Pulmonary artery endothelial cell (primary cell): ENCODE measurements at places on chromosomes 12 and 14.
A peak's percentile ranks its signal among the peaks of the same experiment; 100 is the strongest.

GRCh38 chr12:65505386-65506121 is 227.1 kb downstream of the MSRB3 start:
- no peak for DNase-seq

GRCh38 chr12:46373301-46374296 is 1.0 kb upstream of the SLC38A2 start:
- DNase-seq, result no peak

DNA sequence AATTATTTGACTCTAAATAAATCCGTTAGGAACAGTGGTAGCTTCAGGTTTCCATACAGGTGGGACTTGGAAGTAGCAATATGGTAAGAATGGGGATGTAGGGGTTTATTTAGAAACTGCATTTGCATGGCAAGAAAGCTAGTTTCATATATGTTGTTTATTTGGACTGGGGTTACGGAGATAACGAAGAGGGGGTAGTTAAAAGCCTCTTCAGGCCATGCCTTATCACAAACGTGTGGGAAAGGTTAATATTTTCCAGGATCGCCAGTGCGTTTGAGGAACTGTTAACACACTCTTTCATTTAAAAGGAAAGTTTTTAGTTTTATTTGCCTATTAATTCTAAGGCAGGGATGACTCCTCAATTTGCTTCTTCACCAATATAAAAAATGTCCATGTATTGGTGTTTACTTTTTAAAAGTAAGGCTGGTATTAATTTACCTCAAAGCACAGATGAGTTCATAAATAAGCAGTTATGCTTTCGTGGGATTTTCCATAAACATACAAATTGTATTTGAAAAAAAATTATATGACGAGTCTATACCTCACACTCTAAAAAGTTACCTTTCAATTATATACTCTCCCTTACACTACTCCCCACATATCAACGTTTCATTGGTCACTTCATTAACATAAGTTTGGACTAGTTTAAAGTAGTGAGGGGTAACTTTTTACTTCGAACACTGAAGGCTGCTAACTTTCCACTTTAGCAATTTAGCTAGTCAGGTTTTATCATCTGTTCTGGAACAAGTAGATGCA is 814 bp downstream of the RAB2B start:
- no peak for DNase-seq

DNA sequence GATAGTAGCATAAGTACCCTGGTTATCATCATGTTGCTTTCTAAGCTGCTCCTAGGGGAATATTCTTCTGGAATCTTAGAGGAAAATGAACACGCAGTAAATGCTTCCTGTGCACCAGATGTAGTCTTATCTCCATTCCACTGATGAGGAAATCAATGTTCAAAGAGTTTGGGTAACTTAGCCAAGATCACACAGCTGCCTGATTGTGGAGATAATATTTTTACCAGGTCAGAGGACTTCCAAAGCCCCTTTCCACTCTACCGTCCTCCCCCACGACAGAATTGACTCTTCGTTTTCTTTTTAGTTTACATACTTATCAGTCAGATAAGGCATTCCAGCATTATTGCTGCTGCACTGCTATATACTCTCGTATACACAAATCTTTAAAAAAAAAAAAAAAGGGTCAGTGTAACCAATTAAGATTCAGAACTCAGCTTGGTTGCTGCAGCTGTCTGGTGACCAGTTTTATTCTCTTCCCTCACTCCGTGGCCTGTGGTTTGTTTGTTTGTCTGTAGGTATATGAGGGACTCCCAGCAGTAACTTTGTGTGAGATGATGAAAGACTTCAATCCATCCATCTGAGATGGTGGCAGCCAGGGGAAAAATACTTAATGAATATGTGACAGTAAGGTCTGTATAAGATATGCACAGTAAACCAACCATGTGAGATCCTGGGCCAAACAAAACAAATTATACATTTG is 110.5 kb downstream of the TGFB3 start:
- DNase-seq, result peak; percentile 75

DNA sequence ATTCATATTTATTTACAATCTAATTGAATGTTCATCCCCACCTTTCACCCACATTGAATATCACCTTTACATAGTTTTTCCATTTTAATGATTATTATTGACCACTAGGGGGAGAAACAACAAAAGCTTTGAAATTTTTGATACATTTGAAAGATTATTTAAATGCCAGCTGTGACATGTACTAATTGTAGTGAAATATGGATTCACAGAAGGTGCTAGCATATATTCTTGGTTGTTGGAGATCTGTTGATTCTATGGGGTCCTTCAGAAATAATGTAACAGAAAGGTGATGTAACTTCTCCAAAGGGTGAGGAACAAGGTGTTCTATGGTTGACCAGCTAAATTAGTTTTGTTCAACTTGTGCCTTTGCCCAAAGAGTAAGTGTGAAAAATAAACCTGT is 22.4 kb upstream of the GPR33 start:
- DNase-seq, result no peak

- DNase-seq, result no peak
Measured at GRCh38 chr14:90687680-90688079, 128.6 kb downstream of the TTC7B start.

GRCh38 chr14:67510836-67511235 is 22.3 kb upstream of the PLEKHH1 start:
- DNase-seq, result no peak

GRCh38 chr14:95635051-95635450 is 51.2 kb upstream of the TCL1B start:
- no peak for DNase-seq

DNA sequence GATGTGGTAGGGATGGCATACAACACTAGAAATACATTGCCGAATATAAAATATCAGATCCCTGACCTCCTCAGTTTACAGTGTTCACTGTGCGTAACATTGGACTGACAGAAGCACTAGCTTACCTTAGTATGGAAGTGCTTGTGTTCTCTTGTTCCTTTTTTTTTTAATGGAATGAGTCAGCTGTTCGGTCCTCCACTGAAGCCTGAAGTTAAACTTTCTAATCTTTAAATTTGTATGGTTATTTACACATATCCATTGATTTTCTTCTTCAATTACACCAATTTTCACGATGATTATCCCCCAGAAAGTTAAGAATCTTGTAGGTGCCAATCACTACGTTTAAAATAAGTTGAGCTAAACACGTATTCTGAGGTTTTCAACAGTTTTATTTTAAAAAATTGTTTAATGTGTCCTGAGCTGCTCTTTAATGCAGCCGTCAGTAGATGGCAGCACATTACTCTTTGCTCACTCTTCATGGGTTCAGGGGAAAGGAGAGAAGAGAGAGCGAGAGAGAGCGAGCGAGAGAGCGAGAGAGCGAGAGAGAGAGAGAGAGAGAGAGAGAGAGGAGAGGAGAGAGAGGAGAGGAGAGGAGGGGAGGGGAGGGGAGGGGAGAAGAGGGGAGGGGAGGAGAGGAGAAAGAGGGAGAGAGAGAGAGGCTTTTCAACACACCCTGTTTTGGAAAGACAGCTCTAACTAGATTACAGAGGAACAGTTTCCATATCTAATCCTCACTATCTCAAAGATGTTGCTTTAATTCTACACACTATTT is 134.7 kb upstream of the SCAF11 start:
- DNase-seq, result peak; percentile 49

GRCh38 chr12:31234955-31235867 is 90.7 kb downstream of the SINHCAF start:
- DNase-seq, result no peak

- DNase-seq, result peak; percentile 36
Measured at GRCh38 chr14:71855399-71856036, 76.7 kb upstream of the RGS6 start.

- no peak for DNase-seq
Measured at GRCh38 chr14:97456958-97457357, 659.8 kb downstream of the VRK1 start.

GRCh38 chr12:1339618-1340319 is 254.6 kb downstream of the FBXL14 start:
- DNase-seq, result no peak

DNA sequence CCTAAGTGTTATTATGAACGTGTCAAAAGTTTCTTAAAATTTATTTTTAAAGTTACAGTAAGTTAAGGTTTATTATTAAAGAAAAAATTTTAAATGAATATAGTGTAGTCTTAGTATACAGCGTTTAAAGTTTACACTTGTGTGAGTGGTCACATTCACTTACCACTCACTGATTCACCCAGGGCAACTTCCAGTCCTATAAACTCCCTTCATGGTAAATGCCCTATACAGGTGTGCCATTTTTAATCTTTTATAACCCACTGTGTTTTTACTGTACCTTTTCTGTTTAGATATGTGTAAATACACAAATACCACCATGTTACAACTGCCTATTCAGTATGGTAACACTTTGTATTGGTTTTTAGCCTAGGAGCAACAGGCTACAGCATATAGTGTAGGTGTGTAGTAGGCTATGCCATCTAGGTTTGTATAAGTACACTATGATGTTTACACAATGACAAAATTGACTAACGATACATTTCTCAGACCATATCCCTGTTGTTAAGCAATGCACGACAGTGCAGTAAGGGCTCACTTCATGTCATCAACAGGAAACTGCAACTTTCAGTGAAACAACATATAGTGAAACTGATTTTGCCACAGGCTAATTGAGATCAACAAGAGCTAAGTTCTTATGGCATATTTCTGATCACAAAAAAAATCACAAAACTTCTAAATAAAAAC is 112.0 kb upstream of the TMCC3 start:
- no peak for DNase-seq

DNA sequence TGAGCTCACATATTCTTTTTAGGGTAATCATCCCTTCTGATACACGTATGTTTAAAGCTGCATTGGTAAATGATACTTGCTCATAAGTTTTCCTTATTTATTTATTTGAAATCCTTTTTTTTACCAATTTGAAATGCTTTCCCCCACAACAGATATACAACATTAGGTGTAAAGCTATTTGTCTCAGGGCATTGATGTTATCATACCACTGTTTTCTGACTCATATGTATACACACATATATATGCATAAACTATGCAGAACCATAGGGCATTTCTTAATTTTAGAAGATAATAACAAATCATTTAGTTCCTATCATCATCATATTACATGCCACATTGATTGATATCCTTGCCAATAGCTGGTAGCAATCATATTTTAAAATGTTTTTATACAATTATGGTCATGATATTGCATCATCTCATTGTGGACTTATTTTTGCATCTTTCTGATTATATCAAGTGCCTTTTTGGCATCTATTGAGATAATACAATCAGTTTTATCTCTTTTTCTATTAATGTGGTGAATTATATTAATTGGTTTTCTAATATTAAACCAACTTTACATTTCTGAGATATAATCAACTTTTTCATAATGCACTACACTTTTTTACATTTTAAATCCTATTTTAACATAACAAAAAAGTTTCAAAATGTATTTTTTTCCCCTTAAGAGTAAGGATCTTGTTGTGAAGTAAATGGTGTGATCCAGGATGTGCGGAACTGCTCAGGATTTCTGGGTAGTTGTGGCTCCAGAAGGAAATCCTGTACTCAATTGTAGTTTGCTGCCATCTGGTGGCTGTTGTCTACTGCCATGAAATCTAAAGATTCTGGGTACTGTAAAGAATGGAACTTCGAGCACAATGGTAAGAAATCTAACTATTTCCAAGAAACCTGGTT is 16.7 kb downstream of the OR9K2 start:
- DNase-seq, result peak; percentile 7

DNA sequence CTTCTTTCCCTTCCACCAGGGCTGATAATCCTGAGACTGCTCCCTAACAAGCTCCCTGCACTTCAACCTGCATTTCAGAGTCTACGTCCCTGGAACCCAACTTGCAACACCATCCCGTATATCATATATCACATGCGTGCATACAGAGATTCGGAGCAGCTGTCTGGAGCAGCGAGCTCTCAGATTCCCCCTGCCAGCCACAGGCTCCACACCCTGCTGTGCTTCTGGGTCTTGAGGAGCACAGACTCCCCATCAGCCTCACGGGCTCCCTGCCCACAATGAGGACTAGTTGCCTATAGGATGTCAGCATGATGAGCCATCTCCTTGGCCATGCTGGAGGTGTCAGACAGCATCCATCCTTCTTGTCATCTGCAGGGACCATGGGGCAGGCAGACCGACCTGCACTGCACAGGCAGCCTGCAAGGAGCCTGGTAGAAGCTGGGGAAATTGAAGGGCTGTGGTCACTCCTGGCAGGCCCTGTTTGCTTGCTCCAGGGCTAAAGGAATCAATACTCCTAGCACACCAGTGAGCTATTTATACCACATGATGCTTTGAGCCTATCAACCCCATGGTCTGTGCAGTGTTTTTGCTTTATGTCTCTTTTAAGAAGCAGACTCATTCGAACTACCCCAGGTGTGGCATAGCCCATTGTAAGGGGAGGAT is 19.6 kb upstream of the HDAC7 start:
- no peak for DNase-seq

- no peak for DNase-seq
Measured at GRCh38 chr12:1706632-1706980, 15.7 kb downstream of the ADIPOR2 start.

GRCh38 chr12:5138845-5139244 is 95.2 kb downstream of the KCNA5 start:
- no peak for DNase-seq

DNA sequence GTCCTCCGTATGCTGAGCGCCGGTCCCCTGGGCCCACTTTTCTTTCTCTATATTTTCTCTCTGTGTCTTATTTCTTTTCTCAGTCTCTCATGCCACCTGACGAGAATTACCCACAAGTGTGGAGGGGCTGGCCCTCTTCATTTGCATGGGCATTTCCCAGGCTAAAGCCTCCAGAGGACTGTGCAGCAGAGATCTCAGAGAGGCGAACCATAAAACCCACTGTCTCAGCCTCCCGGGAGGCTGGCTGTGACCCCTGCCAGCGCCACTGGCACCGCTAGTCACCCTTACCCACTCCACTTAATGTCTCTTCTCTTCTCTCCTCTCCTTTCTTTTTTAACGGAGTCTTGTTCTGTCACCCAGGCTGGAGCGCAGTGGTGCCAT is 7.1 kb upstream of the SERPINA9 start:
- DNase-seq, result no peak

GRCh38 chr14:27056586-27056985 is 458.8 kb upstream of the NOVA1 start:
- no peak for DNase-seq

- no peak for DNase-seq
Measured at GRCh38 chr14:101313268-101313667, 248.0 kb upstream of the DIO3 start.

GRCh38 chr14:79608446-79608845 is 602.9 kb downstream of the DIO2 start:
- DNase-seq, result no peak

GRCh38 chr12:59164226-59164625 is 243.9 kb upstream of the LRIG3 start:
- no peak for DNase-seq

- no peak for DNase-seq
Measured at GRCh38 chr12:109538191-109538863, 35.0 kb downstream of the MMAB start.

DNA sequence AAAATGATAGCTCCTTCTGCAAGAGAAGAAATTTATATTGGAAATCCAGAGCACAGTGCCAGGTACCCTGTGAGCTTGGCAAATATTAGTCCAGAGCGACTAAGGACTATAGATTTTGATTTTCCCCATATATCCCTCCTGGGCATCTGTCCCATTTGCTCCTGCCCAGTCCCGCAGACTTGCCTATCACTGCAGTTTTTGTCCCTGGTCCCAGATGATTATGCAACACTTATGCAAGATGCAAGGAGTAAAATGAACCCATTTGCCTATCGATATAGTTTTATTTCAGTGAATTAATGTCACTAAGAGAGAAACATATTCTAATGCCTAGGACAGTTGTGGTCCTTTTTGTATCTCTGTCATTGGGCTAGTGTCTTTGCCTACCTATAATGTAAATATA is 215.9 kb upstream of the BMP4 start:
- no peak for DNase-seq
